ENCODE measurements at places on chromosomes 6 and 20.

DNA sequence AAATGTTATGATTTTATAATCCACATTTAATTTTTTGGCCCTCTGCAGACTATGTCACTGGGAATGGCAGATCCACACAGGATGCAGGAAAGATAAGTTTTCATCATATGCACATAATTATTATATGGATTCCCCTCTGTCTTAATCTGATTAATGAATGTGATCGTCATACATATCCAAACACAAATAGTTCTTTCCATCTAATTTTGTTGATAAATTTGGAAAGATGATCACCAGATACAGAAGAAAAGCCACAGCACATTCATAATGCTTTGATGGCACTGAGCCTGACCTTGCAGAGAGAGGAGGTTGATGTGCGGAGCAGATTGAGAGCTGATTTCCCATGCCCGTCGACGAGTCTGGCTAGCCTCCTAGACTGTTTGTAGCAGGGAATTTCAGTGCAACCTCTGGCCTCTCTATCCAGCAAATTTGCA lies 471.5 kb downstream of the EPM2A start:
- no peak for DNase-seq

- DNase-seq: no peak
These were observed 1.6 kb downstream of the MAP3K5 start for GRCh38 chr6:136790411-136791295.

DNA sequence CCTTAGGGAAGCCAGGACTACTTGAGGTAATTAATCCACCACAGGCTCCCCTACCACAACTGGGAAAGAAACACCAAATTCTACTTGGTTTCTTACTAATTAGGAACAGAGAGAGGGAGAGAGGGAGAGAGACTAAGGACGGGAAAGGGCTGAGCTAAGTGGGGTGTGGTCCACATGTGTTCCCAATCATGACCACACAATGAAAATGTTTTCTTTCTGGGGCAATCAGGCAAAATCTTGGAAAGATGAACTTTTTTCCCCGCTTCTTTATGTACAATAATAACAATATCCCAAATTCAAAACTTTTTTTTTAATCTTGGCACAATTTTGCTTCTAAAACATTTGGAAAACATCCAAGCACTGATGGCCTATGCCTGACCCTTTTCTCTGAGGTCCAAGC lies 734.4 kb downstream of the MAFB start:
- DNase-seq: no peak

DNA sequence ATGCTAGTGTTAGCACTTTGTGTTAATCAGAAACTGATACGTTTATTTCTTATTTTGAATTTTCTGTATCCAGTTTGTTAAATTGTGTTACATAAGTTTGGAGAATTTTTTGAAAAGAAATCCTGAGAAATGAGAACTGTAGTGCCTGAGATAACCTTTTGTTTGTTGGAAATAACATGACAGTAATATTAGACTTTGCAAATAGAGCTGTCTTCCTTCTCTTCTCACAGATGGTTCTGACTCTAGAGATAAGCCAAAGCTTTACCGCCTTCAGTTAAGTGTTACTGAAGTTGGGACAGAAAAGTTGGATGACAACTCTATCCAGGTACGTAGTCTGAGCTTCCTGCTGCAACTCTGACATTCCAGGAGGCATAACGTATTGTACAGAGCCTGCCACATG lies 69.9 kb downstream of the AFDN start:
- no peak for DNase-seq

DNA sequence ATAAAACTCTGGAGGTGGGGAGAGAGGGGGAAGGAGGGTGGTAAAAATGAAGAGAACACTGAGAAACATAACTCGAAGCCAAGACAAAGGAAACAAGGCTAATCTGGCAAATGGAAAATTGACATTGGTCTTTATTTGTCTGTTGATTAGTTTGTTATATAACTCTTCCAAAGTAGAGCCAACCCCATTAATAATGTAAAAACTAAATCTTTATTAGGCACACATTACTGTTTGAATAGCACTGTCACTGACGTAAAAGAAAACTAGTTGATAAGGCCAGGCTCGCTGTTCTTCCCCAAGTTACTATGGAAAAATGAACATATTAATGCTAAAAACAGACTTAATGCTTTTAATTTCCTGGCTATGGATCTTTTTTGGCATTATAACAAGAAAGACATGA lies 110.0 kb downstream of the MAP3K5 start:
- no peak for DNase-seq

- no peak for DNase-seq
These were observed 31.9 kb downstream of the HLA-DPB1 start for GRCh38 chr6:33107641-33108040.

DNA sequence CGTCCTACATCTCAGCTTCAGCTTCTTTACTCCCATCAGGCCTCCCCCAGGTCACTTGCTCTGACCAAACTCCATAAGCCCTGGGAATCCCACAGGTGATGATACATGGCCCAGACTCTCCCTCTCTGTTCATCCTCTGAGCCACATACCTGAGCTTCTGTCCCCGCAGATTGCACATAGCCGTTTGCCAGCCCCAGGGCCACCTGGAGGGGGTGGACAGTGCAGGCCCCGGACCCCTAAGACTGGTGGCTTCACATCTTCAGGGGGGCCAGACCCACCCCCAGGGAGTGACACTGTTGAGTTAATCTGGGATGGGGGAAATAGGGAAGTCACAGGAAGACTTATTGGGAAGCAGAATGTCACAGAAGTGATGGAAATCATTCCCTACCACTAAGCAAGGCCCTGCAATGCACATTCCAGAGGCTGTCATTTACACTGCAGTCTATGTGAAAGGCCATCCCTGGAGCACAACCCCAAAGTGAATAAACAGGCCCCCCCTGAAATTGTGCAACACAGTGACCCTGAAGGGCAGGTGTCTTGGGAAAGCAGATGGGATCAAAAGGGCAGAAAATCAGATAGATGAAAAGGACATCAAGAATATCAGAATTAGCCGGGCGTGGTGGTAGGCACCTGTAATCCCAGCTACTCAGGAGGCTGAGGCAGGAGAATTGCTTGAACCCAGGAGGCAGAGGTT lies 2.2 kb downstream of the RXRB start:
- DNase-seq: no peak

DNA sequence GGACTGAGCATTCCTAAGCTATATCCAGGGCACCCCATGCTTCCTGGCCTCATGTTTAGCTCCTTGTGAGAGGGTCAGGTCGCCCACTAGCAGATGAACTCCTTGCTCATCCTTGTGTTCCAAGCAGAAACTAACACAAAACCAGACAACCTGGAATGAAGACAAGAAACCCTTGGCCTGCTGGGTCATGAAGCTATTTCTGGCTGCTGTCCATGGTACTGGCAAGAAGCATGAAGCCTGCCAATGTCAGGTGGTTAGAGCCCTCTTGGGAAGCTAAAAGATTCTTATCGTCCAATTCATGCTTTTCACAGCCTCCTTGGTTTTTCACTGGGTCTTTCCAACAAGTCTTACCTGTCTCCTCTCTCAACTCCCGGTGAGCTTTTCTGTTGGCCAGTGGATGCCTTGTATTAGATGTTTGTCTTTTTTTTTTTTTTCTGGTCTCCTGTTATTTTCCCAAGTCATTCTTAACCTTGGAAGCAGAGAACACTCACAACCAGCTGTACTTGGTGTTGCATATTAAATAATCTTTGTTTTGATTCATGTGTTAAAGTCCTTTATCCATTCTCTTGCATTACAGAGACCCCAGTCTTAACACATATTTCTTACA lies 180.3 kb downstream of the ANKRD60 start:
- no peak for DNase-seq

Measured in stimulated activated CD8-positive, alpha-beta memory T cell treated with anti-CD3 and anti-CD28 coated beads, Interleukin-15, amount 100 ng/mL, for 48 hours (primary cell).